Liver (tissue), 10 donors: ENCODE measurements at places on chromosomes 3 and 15. TPM values are rescaled to one million over a fixed set of nuclear protein-coding genes. Genes with fewer than 3 reads are reported as not detected.

- no peaks in the 10 kb centered on the region for H3K36me3 ChIP-seq
- H3K4me3 ChIP-seq, result no peak overlapping the region
- H3K4me1 ChIP-seq, result no peaks in the 10 kb centered on the region
- no peak for DNase-seq
- H3K27ac ChIP-seq, result no peak overlapping the region
- H3K27me3 ChIP-seq, result no peaks in the 10 kb centered on the region
These were observed 375.3 kb downstream of the ROBO1 start for GRCh38 chr3:79392479-79392878.

GRCh38 chr3:46517784-46518181 is 20.0 kb downstream of the RTP3 start:
- no peaks in the 10 kb centered on the region for H3K27me3 ChIP-seq
- H3K27ac ChIP-seq, result no peak overlapping the region

- no peaks in the 10 kb centered on the region for H3K4me1 ChIP-seq
- H3K36me3 ChIP-seq, result no peaks in the 10 kb centered on the region
- no peak overlapping the region for H3K4me3 ChIP-seq
- no peak for DNase-seq
These were observed 27.4 kb upstream of the ARL14 start for GRCh38 chr3:160649596-160649995.

- no peaks in the 10 kb centered on the region for H3K27me3 ChIP-seq
- no peaks in the 10 kb centered on the region for H3K4me1 ChIP-seq
- H3K4me3 ChIP-seq, result no peak overlapping the region
- no peaks in the 10 kb centered on the region for H3K36me3 ChIP-seq
- no peak for DNase-seq
These were observed 655.5 kb downstream of the GBE1 start for GRCh38 chr3:81105789-81106488.

DNA sequence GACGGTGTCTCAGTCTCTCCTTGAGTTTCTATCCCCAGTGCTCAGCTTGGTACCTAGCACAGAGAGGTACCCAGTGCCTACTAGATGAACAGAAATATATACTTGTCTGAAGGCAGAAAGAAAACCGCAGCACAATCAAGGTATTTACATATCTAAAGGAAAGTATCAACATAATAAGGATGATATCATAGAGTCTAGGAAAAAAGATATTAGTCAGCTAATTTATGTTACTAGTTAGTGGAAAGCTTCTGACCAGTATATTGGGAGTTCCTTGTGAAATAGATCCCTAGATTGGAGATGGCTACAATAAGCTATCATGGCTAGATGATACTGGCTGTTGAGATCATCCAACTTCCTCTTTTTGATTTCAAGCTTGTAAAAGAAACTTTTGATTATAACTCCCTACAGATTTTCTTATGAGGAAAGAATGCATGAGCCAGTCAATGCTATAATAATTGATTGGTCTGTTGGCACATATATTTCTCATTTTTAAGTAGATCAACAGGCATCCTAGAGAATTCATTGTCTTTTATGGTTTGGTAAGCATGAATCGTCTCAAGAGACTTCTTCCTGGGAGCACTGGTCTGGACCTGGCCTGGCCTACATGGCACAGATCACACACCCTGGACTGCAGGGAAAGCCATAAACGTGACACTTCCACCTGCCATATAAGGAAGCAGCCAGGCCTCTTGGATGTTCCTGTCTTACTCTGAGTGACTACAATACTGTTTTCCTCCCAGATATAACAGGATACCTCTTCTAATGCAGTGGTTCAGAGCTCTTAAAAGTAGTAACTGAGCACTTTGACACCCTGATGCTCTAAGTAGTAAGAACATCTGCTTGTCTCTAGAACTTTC is 60.7 kb downstream of the IMPG2 start:
- no peaks in the 10 kb centered on the region for H3K36me3 ChIP-seq
- H3K27me3 ChIP-seq, result no peaks in the 10 kb centered on the region
- DNase-seq, result no peak
- no peak overlapping the region for H3K4me3 ChIP-seq

DNA sequence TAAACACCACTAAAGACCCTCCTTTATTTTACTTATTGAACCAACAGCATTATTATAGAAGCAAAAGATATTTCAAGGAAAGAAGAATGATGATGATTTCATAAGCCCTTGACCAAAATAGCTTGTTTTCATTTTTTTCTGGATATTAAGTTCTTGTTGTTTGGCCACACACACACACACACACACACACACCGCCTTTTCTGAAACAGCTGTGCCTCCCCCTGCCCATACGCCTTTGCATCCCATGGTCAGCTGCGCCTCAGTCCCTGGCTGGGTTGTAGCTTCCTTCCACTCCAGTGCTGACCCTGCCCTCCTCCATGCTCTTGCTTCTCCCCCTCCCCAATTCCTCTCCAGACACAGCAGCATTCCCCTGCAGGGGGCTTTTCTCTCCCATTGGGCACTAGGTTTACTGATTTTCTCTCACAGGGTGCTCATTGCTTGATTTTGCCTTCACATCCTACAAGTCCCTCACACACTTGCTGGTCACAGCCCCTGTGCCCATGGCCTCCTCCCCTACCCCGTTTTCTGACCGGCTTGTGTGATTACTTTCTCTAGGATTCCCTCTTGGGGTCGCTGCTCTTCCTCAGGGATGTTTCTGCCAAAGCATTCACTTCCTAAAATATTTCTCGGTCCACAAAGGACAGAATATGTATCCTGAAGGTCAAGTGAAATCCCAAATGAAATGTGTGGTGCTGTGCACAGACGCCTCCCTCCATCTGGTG is 18.4 kb downstream of the MESP1 start:
- H3K27ac ChIP-seq, result no peak overlapping the region

- no peak for DNase-seq
- H3K4me1 ChIP-seq, result no peaks in the 10 kb centered on the region
- H3K27ac ChIP-seq, result no peak overlapping the region
- no peaks in the 10 kb centered on the region for H3K27me3 ChIP-seq
- H3K36me3 ChIP-seq, result peaks cover 25% of the 10 kb centered on the region
- H3K4me3 ChIP-seq, result no peak overlapping the region
These were observed 20.0 kb downstream of the SLC28A1 start for GRCh38 chr15:84904419-84904818.

- no peaks in the 10 kb centered on the region for H3K27me3 ChIP-seq
- DNase-seq, result peak; percentile 36
- H3K4me3 ChIP-seq, result no peak overlapping the region
- H3K27ac ChIP-seq, result no peak overlapping the region
- H3K36me3 ChIP-seq, result no peaks in the 10 kb centered on the region
- peaks cover 4% of the 10 kb centered on the region for H3K4me1 ChIP-seq
These were observed 252.2 kb upstream of the TBL1XR1 start for GRCh38 chr3:177449360-177450006.

- H3K27ac ChIP-seq, result no peak overlapping the region
- no peaks in the 10 kb centered on the region for H3K36me3 ChIP-seq
- H3K4me3 ChIP-seq, result no peak overlapping the region
- no peak for DNase-seq
- no peaks in the 10 kb centered on the region for H3K27me3 ChIP-seq
These were observed 6.2 kb upstream of the RPAP1 start for GRCh38 chr15:41550066-41550775.

GRCh38 chr3:181712553-181713279 is 991 bp downstream of the SOX2 start:
- H3K4me3 ChIP-seq, result no peak overlapping the region
- H3K36me3 ChIP-seq, result no peaks in the 10 kb centered on the region
- H3K27me3 ChIP-seq, result peaks cover 9% of the 10 kb centered on the region
- peaks cover 31% of the 10 kb centered on the region for H3K4me1 ChIP-seq
- no peak overlapping the region for H3K27ac ChIP-seq

- no peaks in the 10 kb centered on the region for H3K27me3 ChIP-seq
- peaks cover 15% of the 10 kb centered on the region for H3K4me1 ChIP-seq
- no peak for DNase-seq
- no peak overlapping the region for H3K4me3 ChIP-seq
- no peaks in the 10 kb centered on the region for H3K36me3 ChIP-seq
- no peak overlapping the region for H3K27ac ChIP-seq
These were observed 3.6 kb upstream of the STARD5 start for GRCh38 chr15:81327516-81327915.

DNA sequence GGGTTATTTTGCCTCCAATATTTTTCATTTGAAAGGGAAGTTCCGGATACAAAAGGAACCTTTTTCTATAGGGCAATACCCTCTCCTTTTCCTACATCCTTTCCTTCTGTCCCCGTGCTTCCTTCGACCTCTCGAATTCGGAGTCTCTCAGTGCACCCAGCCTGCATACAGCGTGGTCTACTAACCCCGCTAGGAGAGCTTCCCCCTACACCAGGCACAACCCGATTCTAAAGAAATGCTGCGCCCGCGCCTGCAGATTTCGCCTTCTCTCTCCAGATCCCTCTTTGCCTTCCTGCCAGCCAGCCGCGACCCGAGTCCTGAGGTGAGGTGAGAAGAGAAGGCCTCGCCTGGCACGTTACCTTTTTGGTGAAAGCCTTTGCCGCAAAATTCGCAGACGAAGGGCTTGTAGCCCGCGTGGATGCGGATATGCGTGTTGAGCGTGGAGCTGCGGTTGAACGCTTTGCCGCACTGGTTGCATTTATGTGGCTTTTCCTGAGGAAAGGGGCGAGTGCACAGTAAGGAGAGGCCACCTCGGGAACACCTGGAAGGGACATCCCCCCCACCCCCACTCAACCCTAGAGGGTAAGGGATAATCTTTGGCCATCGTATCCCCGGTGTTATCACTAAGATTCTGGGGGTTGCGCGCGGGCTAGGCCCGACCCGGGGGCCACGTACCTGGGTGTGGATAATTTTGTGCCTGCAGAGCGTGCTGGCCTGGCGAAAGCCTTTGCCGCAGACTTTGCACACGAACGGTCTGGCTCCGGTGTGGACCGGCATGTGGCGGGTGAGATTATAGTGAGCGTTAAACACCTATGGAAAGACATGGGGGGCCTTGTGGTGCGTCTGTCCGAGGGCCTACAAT is 2.3 kb downstream of the FEZF2 start:
- no peak for DNase-seq
- H3K4me1 ChIP-seq, result peaks cover 33% of the 10 kb centered on the region
- H3K36me3 ChIP-seq, result no peaks in the 10 kb centered on the region
- no peak overlapping the region for H3K4me3 ChIP-seq

DNA sequence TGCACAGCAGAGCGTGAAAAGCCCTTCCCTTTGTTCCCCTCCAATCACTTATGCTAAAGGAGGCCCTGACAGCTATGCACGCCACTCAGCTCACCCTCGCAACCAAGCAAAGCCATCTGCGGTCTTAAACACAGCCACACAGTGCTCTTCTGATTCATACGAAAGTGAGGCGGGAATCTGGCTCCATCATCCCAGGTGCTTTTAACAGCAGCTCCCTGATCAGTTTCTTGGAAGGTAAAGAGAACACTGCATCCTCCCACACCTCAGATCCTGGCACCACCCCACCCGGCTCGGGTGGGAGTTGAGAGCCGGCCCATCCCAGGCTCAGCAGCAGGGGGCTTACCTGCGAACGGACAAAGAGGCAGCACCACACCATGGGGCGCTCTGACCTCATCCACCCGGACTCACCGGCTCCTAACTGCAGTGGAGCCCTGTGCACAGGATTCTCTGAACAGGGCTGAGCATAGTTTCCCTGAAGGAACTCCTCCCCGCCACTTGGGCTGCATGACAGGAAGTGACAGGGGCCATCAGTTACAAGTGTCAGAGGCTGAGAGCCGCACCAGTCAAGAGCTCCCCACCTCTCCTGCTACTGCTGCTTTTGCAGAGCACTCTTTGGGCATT is 114.3 kb upstream of the ARHGEF3 start:
- H3K4me3 ChIP-seq, result no peak overlapping the region
- H3K27me3 ChIP-seq, result no peaks in the 10 kb centered on the region
- H3K36me3 ChIP-seq, result no peaks in the 10 kb centered on the region
- no peaks in the 10 kb centered on the region for H3K4me1 ChIP-seq
- peak overlapping the region; percentile 27 for H3K27ac ChIP-seq

DNA sequence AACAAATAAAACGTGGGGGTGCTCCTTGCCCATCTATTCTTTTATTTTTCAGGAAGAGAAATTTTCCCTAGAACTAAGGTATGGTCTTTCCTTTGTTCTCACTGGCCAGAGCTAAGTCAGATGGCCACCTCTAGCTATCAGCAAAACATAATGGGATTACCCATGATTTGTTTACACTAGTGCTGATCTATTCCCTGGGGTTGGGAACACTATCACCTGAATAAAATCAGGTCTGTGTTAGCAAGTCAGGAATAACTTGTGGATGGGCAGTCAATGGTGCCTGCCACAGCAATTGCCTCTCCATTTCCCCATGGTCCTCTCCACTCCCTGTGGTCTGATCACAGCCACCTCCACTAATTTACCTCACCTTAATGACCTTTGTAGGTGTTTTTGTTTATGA is 181.7 kb upstream of the CADPS start:
- no peaks in the 10 kb centered on the region for H3K4me1 ChIP-seq
- H3K27ac ChIP-seq, result no peak overlapping the region
- no peak overlapping the region for H3K4me3 ChIP-seq
- no peaks in the 10 kb centered on the region for H3K36me3 ChIP-seq
- DNase-seq, result no peak

GRCh38 chr15:100265641-100266035 is 76.1 kb downstream of the ADAMTS17 start:
- no peak overlapping the region for H3K27ac ChIP-seq
- no peaks in the 10 kb centered on the region for H3K4me1 ChIP-seq
- peaks cover 10% of the 10 kb centered on the region for H3K36me3 ChIP-seq
- H3K4me3 ChIP-seq, result no peak overlapping the region
- DNase-seq, result no peak
- H3K27me3 ChIP-seq, result no peaks in the 10 kb centered on the region

ADCY5 gene
- total RNA-seq, result 6.6 TPM

TTLL13 gene
- total RNA-seq, result 0.08 TPM

BCHE gene
- 37.2 TPM for total RNA-seq

CCDC39 gene
- under 0.01 TPM for total RNA-seq

NLGN1 gene
- total RNA-seq, result 0.67 TPM

LRRC31 gene
- 5.3 TPM for total RNA-seq
